NCI-H1092 treated with DMSO at 0.1 percent for 48 hours (cell line): ENCODE measurements at places on chromosomes 11 and 22.

DNA sequence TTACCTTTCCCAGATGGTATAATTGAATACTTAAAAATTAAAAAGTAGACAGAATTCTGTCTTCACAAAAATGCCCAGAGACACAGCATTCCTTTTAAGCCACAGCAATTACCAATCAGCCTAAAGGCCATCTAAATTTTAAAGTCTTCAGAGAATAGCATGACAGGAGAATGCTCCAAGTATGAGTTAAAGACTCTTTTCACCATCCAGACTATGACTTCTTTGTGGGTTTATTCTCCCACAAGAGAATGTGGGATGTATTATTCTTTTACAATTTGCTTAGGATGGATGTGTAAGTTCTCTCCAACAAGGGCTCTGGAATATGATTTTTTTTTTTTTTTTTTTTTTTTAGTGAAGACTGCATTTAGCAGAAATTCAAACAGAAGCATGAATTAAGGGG is 249.9 kb downstream of the TTC28 start:
- no peak for DNase-seq

DNA sequence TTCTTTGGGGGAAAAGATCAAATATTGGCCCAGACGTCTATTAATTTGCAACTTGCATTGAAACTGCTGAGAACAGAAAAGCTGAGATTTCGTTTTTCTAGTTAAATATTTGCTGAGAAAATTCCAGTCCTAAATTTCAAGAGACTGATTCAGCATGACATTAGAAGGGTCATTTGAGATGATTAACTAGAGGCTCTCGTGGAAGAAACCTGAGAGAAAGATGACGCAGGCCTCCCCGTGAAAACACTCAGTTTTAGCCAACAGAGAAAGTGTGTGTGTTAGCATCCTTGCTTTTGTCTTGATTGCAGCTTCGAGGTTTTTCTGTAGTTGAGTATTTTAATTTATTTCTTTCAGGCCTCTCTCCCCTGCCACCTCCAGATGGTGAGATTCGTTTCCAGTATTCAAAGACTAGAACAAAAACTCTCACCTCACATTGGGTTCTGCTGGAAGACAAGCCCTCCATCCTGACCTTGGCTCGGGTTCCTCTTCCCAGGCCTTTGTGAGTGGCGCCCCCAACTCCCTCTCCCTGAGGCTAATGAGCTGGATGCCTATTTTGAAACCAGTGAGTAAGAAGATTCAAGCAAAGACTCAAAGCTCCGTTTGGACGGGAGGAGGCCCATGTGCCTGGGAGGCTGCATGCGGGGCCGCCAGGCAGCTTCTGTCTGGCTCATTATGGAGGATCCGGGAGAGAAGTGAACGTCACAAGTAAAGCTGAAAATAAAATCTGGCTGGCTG is 52.4 kb downstream of the CELSR1 start:
- no peak for DNase-seq

GRCh38 chr11:78940500-78941225 is 366.0 kb upstream of the NARS2 start:
- DNase-seq = peak; percentile 98

DNA sequence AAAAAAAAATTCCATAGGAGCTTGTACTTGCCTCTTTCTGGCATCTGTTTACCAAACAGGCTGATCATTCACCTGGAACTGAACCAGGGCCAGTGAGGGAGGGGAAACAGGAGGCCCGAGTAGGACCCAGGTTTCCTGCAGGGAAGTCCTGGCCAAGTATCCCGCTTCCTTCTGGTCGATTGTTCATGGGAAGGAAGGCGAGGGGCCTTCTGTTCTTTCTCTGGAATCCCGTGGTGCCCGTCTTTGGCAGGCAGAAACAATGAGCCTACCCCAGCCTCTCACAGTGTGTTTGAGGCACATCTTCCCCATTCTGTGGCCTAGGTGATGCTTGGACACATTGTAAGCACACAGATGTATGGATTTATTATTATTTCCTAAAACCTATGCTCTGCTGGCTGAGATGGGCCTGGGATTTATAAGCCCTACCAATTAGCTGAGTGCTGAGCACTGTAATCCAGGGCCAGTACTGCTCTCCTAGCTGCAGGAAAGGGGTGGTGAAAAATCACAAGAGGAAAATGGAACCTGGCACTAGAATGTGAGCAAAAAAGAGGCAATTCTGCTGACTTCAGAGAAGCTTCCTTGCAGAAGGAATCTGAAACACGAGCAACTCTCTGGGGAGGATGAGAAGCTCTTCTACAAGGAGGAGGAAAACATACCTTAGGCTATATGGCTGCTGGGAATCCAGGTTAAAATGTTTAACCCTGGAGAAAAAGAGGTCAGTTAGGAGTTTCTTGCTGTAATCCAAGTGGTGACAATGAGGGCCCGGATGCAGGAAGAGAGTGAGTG is 53.5 kb downstream of the PRR5L start:
- no peak for DNase-seq

GRCh38 chr11:109856928-109857327 is 236.3 kb upstream of the ZC3H12C start:
- DNase-seq = no peak

DNA sequence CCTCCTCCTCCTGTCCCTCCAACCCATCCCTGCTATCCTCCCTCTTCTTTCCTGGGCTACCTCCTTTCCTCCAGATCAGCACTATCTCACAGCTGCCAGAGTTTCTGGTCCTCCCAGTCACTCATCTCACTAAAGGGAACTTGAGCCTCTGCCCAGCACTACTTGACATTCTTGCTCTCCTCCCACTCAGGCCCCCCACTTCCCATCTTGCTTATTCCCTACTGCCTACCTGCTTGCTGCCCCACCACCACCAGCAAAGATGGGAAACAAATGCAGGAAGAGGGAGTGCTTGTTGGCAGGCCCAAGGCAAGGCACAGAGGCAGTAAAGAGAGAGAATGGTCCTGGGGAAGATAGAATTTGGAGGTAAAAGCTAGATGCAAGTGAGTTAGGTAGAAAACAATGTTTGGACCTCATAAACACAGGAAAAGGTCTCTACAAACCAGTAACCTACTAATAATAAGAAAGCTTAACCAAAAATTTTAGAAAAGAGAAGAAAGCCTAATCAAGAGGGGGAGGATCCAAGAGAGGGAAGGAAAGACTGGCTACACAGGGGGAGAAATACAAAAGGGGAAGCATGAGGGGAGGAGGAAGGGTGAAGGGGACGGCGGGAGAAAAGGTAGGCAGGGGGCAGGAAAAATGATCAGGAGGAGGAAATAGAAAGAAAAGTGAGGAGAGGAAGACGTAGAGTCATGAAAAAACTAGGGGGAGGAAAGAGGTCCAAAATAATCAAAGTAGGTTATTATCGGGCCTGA is 63.6 kb downstream of the PAK1 start:
- no peak for DNase-seq

GRCh38 chr11:47714554-47715081 is 551 bp downstream of the AGBL2 start:
- peak; percentile 49 for DNase-seq
